ENCODE measurements at places on chromosomes 12 and 14.

DNA sequence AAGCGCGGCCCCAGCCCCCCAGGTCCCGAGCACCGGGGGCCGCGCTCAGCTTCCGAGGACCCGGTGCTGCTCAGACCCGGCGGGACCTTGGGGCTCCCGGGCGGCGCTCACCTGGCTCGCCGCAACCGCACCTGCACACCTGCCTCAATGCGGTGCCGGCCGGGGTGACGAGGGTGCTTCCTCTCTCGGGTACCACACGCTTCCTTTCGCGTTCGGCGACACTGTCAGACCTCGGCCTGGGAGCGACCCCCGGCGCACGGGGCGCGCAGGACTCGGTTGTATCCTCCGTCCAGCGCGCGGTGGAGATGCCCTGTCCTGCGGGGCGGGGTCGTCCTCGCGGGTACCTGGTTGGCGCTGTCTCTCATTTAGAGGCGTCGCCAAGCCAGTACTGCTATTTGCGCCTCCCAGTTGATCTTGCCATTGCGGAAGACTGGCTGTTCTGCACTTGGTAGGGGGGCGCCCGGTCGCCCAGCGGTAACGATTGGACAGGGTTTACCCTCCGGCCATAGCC lies 718 bp downstream of the PACS2 start:
- no peak for DNase-seq

GRCh38 chr14:102578821-102579220 lies 13.6 kb upstream of the RCOR1 start:
- DNase-seq, result no peak

DNA sequence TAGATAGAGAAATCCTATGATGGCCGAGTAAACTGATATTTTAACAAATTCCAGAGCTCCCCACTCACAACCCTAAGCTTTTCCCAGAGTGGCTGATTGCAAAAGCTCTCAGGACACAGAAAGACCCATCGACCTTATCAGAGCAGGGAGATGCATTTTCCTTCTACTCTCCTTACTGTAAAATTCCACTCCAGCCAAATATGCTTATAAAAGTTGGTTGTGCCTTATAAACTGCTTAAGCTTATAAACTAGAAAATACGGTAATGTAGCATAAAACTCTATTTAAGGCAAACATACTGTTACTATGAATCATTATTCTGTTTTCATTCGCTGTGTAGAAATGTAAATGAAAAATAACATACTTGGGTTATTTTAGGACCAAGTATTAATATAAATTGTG lies 41.6 kb upstream of the TRHDE start:
- no peak for DNase-seq

DNA sequence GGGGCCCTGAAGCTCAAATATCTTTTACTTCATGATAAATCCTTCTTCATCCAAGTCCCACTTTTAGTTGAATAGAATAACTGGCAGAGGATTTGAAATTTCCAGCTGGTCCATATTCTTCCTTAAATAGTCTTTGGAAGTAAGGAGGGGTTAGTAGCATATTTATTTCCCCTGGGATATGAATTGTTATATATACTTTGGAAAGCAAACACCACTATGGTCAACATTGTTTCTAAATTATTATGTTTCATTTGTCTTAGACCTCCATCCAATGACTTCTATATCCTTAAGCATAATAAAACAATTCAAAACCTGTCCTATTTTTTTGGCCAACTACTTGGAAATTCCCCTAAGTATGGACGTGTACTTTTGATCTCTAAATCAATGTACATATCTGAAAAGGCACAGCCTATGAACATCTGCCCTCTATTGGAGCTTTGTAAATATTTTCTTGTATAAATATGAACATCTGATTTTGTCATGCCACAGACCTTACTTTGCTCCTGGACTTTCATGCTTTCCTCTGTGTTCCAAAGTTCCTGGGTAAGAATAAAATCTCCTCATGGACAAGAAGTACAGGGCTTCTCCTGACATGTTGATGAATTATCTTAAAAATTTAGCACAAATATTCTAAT lies 1212.0 kb downstream of the GALC start:
- no peak for DNase-seq

DNA sequence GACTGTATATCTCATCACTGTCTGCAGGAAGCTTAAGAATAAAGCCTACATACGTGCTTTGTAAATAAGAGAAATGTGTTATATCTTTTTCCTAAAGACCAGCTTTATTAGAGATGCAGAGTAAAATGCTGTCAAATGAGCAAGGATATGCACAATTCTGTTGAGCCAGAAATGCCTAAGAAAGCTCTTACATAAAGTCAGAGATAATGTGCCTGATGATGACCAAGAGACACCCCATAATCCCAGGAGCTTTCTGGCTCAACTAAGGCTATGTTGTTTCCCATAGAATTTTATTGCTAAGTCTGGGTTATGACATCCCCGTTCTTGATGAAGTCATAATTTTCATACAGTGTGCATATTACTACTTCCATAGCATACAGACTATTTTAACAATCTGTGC lies 209.9 kb downstream of the GALC start:
- DNase-seq, result no peak

GRCh38 chr12:64747695-64748094 lies 11.5 kb downstream of the GNS start:
- no peak for DNase-seq

- DNase-seq, result no peak
Measured at GRCh38 chr14:70999117-70999516, 91.9 kb downstream of the PCNX1 start.

GRCh38 chr12:67811437-67812361 lies 163.2 kb downstream of the DYRK2 start:
- no peak for DNase-seq

DNA sequence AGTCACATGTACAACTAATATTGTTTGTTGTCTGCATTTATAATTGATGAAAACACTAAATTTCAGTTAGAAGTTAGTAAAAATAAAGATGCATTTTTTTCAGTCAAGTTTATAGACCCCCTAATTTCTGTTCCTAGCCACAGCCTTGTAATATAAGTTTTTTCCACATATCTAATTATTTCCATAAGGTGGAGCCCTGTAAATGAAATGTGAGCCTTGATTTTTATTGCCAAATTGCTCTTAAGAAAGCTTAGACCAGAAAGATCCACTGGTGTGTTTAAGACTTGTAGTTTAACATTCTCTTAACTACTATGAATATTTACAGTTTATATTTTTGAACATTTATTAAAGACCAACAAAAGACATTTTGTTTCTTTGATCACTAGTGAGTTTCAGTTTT lies 322.1 kb upstream of the RGS6 start:
- DNase-seq, result no peak

DNA sequence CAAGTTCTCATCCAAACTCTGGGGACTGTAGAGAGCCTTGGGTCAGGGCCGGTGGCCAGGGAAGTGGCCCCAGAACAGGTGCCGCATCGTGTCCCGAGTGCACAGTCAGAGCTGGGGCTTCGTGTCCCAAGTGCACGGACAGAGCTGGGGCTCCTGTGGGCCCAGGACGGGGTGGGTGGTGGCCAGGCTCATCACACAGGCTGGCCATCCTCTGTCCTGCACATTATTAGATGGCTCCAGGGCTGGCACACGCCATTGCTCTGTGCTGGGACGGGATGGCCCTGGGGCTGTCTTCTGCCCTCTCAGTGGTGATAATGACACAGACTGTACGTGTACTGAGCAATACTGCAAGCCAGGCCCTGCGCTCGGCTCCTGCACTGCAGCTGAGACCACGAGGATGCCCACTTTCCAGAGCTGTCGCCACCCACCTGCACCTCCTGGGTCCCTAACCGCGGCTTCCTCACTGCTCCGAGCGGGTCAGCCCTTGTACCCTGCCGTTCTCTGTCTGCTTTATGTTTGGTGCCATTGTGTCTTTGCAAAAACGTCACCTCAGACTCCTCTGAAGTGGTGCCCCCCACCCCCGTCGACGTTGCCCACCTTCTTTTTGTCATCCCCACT lies 1.9 kb downstream of the FBRSL1 start:
- no peak for DNase-seq

DNA sequence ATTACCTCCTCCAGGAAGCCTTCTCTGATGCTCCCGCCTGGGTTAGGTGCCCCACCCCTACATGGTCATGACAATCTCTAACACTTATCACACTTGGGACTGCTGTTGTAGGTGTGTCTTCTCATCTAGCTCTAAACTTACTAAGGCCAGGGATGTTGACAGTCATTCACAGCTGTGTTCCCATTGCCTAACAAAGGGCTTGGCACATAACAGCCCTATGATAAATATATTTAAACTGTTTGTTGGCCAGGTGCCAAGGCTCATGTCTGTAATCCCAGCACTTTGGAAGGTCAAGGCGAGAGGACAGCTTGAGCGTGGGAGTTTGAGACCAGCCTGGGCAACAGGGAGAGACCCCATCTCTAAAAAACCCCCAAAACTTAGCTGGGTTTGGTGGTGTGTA lies 98.8 kb upstream of the RGS6 start:
- DNase-seq, result no peak

- no peak for DNase-seq
Measured at GRCh38 chr12:123449856-123450255, 8.1 kb upstream of the SNRNP35 start.

DNA sequence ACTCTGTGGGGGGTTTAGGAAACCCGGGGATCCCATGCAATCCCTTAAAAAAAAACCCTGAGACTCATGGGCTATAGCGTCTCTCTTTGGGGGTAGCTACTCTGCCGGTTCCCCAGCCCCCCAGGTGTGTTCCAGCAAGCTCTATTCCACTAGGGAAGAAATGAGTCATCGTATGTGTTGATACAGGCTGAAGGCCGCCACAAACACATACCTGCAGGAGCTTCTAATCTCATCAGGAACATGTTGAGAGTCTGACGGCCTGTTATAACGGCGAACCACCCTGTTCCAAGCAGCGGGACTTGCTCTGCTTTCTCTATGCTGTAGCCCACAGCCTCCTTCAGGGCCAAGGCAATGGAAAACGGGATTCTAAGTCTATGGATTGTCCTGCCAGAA lies 977 bp upstream of the KRT5 start:
- no peak for DNase-seq

DNA sequence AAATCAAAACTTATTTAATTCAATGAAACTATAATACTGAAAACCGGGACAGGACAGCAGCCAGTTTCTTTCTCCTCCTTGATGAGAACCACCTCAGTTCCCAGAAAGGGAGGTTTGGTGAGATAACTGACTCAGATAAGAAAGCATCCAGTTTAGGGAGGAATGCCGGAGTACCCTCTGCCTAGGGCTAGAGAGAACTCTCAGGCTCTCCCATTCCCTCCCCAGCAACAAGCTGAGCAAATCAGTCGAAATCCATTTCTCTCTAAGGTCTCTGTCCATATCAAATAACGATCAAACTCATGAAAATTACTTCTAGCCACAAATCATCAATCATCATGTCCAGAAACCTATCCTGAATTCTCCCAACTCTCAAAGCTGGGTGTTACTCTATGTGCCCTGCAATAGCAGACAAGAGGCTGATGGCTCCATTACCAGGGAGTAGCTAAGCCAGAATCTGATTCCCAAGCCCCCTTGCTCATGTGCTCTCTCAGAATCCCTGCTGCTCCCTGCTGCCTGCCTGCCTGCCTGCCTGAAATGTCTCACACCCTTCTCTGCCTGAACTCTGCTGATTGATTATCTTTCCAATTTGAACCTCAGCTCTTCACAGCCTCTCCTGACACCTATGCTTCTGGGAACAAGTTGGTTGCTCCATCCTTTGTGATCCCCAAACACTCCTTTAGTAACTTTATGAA lies 49.4 kb downstream of the SLC25A47 start:
- DNase-seq, result no peak

DNA sequence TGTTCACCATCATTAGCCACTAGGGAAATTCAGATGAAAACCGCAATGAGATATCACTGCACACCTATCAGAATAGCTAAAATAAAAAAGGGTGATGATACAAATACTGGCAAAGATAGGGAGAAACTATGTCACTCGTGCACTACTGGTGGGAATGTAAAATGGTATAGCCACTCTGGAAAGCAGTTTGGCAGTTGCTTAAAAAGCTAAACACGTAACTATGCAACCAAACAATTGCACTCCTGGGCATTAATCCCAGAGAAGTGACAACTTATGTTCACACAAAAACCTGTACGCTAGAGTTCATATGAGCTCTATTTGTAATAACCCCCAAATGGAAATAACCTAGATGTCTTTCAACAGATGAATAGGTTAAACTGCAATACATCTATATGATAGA lies 35.4 kb downstream of the GPR135 start:
- no peak for DNase-seq

- DNase-seq, result no peak
Measured at GRCh38 chr14:49314737-49315136, 271.4 kb downstream of the RPS29 start.

- no peak for DNase-seq
Measured at GRCh38 chr14:96614481-96614881, 112.3 kb downstream of the PAPOLA start.

- no peak for DNase-seq
Measured at GRCh38 chr12:107026806-107027635, 40.1 kb upstream of the MTERF2 start.

GRCh38 chr12:88746386-88746785 lies 166.1 kb upstream of the KITLG start:
- no peak for DNase-seq

GRCh38 chr12:65282840-65283239 lies 4.4 kb downstream of the MSRB3 start:
- DNase-seq, result no peak

DNA sequence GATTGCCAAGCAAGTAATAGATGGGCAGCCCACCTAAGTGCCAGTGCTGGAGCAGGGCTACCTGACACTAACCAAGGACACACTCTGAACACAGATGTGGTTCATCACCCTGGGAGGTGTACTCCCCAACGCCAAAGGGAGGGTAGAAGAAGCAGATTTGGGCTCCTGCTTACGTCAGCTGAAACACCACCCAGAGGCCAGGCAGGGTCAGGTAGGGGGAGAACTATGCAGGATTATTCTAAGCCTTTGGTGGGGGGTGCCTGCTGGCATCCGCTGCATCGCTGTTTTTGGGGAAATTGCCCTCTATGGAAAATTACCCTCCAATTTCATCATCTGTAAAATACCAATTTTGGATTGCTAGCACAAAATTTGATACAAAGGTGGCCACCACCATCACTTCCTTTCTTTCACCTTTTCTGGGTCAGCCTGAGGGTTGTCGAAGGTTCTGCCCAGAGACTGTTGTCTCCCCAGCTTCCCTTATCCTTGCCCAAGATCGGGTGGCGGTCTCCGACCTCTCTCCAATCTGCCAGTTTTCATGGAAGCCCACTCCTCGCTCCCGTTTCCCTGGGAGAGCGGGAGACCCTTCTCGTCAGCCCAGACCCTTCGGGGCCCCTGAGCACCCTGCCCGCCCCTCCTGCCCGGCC lies 535 bp downstream of the BIN2 start:
- DNase-seq, result no peak

GRCh38 chr12:20985399-20985798 lies 145.6 kb upstream of the SLCO1B1 start:
- DNase-seq, result no peak

- DNase-seq, result no peak
Measured at GRCh38 chr14:40099316-40099715, 667.1 kb upstream of the FBXO33 start.

GRCh38 chr14:90456551-90456950 lies 59.7 kb downstream of the CALM1 start:
- no peak for DNase-seq

GRCh38 chr12:91098461-91098860 lies 12.8 kb downstream of the LUM start:
- no peak for DNase-seq

GRCh38 chr14:92988786-92989755 lies 66.1 kb downstream of the CHGA start:
- DNase-seq, result no peak

GRCh38 chr12:2457933-2458414 lies 336.8 kb upstream of the FKBP4 start:
- DNase-seq, result no peak
